ENCODE measurements at places on chromosomes 12 and 14.

GRCh38 chr14:63956326-63956725 is 103.5 kb downstream of the SYNE2 start:
- peak; percentile 53 for DNase-seq

DNA sequence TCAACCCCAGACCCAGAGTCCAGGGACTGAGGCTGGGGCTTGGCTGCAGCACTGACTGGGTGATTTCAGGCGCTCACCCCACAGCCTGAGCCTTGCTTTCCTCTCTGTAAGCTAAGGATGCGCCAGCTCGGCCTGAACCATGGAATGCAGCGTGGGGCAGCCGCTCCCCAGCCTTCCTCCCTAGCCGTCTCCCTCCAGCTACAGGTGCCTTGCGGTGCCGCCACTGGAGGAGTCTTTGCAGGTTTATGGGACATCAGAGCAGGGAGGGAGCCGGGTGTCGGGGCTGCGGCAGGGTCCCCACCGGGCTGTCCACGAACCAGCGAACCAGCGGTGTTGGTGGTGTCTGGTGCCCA is 19.4 kb downstream of the PPP2R5C start:
- DNase-seq: no peak

DNA sequence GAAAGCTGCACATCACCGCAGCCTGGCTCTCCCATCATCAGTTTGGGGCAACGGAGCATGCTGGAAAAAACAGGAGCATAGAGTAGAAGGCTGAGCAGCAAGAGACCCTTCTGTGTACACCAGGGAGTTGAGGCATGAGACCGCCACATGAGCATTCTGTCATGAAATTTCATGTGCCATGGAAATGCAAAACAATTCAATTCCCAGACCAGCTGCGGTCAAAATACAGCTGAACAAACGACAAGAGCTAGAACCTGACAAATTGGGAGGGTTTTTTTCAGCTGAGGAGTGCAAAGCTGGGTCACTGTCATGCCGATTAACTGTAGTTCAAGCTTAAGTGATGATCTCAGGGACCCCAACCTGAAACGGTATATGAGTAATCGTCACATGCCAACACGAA is 37.1 kb downstream of the TMEM30B start:
- DNase-seq: peak; percentile 48

DNA sequence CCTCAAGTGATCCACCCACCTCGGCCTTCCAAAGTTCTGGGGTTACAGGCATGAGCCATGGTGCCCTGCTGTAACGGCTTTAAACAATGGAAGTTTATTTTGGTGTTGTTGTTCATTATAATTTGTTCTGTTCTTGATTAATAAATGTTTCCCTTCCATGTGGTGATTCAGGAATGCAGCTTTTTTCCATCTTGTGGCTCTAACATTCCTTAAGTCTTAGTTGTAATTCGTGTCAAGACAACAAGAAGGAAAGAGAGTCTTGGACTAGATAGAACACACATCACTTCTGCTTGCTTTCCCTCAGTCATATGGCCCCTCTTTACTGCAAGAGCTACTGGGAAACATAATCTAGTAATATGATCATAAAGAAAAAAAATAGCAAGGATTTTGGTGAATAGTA is 211.6 kb downstream of the SLC6A15 start:
- DNase-seq: peak; percentile 66

- no peak for DNase-seq
Measured at GRCh38 chr12:117439531-117440001, 78.1 kb upstream of the NOS1 start.

- DNase-seq: no peak
Measured at GRCh38 chr12:96211988-96212387, 17.8 kb downstream of the ELK3 start.
